Type B pancreatic cell (in vitro differentiated cells): ENCODE measurements at places on chromosomes 7 and 10. TPM values are rescaled to one million over a fixed set of nuclear protein-coding genes. Genes with fewer than 3 reads are reported as not detected.

GRCh38 chr7:76020031-76020714 lies 25.8 kb upstream of the TMEM120A start:
- DNase-seq: no peak

The CREB5 gene
- 5.6 and 31.0 TPM in 2 replicates for total RNA-seq

- no peak for DNase-seq
These were observed 198.3 kb downstream of the PRKG1 start for GRCh38 chr10:51272555-51272954.

The SPDYE16 gene
- 0.19 and 0.51 TPM in 2 replicates for total RNA-seq

GRCh38 chr7:19999681-20000080 lies 217.5 kb downstream of the MACC1 start:
- DNase-seq: no peak

The VAX1 gene
- 0.58 TPM in 1 of 2 replicates, not detected in the other for total RNA-seq

DNA sequence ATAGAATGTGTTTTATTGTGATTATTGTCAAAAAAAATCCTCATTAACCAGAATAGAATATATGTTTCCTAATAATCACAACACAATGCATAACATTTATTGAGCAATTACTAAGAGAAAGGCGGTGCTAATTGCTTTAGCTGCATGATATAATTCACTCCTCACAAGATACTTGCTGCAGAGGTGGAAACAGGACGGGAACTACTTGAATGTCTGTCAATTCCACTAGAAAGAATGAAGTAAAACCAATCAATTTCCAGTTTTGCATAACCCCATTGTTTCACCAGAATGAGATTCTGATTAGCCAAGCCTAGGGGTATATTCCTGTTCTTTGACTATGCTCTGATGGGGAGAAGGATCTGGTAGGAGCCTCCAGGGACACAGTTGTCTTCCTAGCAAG lies 239.1 kb upstream of the NRP1 start:
- no peak for DNase-seq

DNA sequence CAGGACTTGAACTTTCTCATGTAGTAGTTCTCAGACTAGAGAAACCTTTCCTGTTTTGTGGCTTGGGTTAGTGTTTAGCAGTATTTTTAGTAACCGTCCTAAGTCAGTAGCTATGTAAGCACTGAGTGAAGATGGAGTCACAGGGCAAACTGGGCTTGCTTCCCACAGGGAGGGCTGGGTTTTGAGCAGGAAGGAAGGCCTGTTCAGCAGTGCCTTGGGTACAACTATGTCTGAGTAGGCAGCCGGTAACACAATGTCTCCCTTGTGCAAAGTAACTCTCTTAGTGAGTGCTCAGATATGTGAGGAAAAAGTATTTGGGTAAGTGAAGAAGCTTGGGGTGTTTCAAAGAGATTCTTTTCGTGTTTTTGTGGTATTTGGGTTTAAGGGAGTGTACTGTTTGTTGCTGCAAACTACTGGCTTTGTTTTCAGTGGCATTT lies 96.4 kb downstream of the CCSER2 start:
- DNase-seq: no peak

DNA sequence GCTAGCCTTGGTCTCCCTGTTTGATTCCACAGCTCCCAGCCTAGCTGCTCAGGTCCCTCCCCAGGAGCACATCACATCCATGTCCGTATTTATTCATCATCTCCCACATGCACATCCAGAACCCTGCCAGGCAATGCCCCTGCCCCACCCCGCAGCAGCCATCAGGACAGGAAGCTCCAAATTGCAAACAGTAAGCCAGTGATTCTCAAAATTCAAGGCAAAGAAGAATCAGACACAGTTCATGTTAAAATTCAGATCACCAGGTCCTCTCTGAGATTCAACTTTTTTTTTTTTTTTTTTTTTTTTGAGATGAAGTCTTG lies 17.7 kb downstream of the LRRC20 start:
- DNase-seq: no peak
